ENCODE measurements at places on chromosomes 1 and 21.

- no peak for DNase-seq
Observed at GRCh38 chr1:217554849-217555248, 76.0 kb downstream of the GPATCH2 start.

DNA sequence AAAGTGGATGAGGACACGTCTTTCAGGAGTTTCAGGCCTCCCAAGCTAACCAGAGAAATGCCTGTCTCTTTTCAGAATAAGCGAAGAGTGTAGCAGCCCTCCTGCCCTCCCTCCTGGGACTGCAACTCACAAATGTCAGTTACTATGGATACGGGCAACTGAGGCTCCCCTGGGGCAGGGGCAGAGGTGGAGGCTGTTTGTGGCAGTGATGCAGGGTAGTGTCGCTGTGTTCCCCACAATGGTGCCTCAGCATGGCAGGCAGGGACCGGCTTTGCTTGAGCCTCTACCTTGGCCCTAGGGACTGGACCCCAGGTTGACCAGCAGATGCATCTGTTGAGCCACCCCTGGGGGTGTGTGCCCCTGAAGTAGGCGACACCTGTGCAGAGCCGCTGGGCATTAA, 10.2 kb downstream of the NFASC start:
- DNase-seq, result no peak

DNA sequence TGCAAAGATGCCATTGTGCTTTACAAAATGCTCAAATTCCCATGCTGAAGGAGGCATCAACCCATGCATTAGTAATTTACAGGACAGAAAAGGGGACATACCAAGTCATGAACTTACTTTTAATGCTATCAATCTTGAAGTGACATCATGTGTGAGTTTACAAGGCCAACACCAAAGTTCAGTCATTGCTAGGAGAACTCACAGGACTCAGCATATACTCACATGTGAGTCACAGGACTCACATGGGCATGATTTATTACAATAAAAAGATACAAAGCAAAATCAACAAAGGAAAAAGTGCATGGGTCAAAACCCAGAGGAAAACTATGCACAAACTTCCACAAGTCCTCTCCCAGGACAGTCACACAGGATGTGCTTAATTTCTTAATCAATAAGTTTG, 1656.0 kb downstream of the MRPL39 start:
- DNase-seq, result no peak

DNA sequence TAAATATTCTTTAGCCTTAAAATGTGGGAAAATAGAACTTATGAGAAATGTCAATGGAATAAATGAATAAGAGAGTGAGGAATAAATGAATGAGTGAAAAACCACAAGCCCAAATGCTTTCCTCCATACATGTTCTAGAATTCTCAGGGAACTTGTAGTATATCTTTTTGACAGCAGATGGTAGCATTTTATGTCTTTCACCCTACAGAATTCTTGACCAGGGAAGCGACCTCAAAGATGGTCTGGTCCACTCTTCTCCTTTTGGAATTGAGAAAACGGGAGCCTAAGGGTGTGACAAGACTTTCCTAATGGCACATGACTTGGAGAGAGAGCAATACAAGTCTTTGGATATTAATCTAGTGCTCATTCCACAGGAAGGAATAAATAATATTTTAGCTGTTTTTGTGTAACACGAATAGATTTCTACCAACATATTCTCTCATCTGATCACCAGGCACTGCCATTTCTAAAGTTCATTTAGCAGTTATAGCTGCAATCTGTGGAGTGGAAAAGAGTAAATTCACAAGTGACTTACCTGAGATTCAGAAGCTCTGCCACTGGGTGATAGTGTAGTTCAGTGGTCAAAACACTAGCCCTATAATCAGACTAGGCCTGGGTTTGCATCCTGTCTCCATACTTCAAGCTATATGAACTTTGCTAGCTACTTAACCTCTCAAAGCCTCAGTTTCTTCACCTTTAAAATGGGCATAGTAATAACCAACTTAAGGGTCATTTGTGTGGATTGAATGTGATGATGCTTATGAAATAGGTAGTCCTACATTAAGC, 15.0 kb upstream of the F5 start:
- DNase-seq, result no peak

DNA sequence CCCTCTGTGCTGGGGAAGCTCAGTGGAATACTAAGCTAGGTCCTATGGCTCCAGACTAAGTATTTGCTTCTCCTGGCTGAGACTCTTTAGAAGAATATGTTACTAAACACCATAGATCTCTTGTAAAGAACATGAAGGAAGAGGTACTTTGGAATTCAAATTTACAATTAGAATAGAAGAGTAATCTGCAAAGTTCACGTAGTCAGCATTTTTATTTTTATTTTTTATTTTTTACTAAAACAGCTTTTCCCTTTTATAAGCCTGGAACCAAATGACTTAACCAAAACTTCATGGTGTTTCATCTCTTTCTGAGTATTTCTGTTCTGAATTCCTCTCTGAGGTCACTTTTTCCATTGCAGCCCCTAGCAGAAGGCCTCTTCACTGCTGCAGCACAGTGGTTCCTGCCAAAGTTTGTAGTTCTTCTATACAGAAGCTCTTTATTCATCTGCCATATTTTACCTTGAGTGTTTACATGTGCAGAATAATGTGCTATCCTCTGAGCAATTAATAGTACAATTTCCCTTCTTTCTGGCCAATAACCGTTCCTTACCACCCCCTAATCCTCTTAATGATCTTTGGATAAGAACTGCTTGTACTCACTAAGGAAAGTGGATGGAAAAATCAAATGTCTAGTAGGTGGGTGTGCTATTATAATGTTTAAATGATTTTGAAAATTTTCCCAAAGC, 27.2 kb downstream of the TSEN15 start:
- no peak for DNase-seq

- no peak for DNase-seq
Observed at GRCh38 chr1:65691152-65691900, 101.4 kb upstream of the PDE4B start.

DNA sequence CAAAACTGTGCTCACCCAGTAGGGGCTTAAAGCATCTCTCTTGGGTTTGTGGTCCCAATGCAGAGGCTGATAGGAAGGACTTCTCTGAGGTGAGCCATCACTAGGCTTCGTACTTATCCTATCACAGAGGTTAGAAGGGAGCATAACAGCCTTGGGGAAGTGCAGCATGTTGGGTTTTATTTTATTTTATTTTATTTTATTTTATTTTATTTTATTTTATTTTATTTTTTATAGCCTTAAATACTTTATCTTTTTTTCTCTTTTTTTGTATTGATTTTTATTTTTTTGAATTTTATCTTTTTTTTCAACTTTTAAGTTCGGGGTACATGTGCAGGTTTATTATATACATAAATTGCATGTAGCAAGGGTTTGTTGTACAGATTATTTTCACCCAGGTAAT, 48.9 kb upstream of the LPGAT1 start:
- DNase-seq, result no peak

DNA sequence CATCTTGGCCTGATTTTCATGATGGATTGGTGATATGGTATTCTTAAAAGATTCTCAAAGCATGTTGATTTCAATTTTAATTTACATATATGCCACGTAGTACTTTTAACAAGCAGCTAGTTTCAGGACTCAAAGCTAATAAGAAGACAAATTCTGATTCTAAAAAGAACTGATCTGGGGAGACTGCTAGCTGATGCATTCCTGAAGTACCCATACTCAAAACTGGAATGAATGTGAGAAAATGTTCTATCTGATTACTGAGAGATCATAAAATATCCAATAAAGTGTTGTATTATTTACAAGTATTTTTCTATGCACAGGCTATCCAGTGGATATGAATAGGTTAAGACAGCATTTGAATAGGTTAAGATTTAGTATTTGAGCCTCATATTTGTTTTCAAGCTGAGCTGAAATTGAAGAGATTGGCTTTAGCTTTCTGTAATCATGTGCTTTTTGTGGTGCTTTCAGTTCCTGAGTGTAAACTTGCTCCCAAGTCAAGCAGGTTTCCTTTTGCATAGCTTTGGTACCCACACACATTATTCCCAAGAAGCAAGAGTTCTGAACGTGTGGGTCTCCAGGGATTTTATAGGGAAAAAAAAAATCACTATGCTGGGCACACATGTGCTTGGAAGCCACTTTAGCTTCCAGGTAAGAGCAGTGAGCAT, 114.1 kb downstream of the VPS13D start:
- no peak for DNase-seq

- DNase-seq, result no peak
Observed at GRCh38 chr1:245582026-245582425, 427.2 kb downstream of the KIF26B start.

- DNase-seq, result no peak
Observed at GRCh38 chr1:65178235-65178634, 30.2 kb downstream of the AK4 start.

DNA sequence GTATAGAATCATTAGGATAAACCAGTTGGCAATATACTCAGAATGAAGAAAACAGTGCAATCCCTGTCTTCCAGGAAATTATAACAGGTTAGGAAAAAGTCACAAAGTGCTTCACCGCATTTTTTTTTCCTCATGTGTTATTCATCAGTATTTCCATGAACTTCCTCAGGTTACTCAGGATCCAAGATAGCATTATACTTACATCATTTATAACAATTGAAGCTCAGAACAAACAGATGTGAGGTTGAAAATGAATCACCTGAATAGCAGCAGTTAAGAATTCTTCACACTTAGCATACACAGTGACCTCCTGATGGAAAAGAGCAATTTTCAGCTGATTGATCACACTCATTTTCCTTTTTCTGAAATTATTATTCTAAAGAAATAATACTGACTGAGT, 1040.7 kb upstream of the B3GALT2 start:
- DNase-seq, result no peak

- no peak for DNase-seq
Observed at GRCh38 chr1:222195857-222196256, 352.0 kb downstream of the HHIPL2 start.

- DNase-seq, result no peak
Observed at GRCh38 chr1:156860628-156861423, at the start of gene NTRK1. TSS of gene NTRK1 (plus strand) at chr1:156860865. CDS start at chr1:156860935, 70 bp downstream.

DNA sequence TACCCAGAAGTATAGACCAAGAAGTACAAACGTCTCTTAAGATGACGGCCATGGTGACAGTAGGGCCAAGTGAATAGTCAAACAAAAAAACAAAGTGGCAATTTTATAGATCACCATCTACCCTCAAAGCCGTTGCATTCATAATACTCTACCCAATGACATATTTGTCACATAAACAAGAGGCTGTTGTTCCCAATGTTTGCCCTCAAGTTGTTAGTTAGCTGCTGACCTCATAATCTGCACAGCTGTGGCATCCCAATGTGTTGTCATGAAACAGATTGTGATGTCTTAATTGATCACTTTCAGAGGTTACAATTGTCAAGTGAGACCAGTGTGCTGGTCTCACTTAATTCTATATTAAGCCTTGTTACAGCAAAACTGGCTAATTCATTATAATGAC, 333.8 kb downstream of the ST6GALNAC3 start:
- DNase-seq, result no peak

DNA sequence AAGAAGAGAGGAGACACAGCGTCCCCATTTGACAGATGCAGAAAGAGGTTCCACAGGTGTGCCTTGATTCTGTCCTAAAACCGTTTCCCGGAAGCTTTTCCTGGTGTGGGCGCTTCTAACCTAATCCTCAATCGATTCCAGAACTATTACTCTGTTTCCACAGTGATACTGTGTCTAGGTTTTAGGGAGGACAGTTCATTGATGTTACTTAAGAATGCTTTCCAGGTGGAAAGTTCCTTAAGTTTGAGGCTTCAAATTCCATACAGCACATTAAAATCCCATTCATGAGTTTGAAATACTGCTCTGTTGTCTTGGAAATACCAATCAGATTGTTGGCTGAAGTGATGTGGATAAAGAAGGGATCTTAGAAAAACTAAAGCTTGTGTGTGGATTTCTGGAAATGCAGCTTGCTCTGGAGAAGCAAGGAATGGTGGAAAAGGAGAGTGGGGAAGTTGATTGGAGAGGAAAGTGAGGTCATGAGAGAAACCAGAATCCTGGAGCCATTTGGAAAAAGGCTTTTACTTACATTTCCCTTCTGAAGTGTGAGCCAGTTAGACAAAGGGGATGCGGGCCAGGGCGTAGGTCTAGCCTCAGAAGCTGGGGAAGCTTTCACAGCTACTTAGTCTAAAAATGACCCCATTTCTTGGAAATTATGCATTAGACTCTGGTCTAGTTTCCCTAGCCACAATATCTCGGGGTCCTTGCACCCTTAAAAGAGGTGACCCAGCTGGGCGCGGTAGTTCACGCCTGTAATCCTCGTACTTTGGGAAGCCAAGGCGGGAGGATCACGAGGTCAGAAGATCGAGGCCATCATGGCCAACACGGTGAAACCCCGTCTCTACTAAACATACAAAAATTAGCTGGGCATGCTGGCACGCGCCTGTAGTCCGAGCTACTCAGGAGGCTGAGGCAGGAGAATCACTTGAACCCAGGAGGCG, 6.7 kb downstream of the ELF3 start:
- DNase-seq, result no peak

GRCh38 chr1:65264197-65264929, 45.0 kb upstream of the DNAJC6 start:
- no peak for DNase-seq

DNA sequence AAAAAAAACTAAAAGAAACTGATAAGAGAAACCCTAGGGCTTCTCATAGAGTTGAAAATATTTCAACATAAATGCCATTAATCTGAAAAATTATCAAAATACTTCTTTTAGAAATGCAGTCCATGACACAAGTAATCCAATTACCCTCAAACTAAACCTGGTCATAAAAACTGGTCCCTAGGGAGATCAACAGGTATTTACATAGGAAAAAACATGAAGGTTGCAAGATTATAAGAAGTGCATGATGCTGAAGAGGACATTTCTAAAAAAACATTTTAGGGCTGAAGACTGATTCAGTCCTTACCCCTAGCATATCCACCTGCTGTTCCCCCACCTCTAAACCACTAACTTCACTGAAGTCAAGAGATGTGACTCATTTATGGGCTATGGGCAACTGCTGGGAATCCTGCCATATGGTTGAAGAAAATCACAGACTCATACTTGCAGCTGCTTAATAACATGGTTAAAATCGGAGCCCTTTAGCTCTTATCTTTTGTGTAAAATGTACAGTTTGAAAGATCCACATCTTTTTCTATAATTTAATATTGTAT, 131.0 kb upstream of the RUNX1 start:
- DNase-seq, result no peak

DNA sequence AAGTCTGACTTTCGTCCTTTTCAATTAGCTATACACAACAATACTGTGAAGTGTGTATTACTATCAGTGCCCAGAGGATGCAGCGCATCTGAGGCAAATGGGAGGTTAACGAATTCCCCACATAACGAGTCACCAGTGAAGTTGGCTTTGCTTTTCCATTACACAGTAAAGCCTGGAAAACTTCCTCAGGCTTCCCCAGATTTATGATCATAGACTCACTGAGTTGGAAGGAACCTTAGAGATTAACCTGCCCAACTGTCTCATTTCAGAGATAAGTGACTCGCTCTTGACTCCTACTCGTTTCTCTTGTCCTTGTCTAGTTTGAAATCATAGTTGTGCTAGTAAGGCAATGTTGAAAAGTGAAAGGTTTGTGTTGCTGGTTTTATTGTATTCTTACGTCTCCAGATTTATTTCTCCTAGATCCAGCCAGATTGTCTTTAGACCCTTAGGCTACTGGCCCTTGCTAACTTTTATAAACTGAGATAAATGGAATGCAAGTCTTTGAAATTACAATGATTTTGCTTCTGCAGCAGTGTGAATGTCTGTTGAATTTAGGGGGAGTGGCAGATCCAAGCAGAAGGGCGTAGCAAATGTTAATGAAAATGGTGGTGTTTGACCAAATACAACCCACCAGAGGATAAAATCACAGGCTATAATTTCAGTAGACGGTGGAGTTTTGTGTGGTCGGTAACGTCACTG, 17.3 kb downstream of the S1PR1 start:
- DNase-seq, result no peak

- DNase-seq, result no peak
Observed at GRCh38 chr1:92774407-92774806, 10.5 kb downstream of the EVI5 start.

- DNase-seq, result no peak
Observed at GRCh38 chr1:221431068-221431651, 310.7 kb downstream of the DUSP10 start.
